CD8-positive, alpha-beta T cell (primary cell): ENCODE measurements at places on chromosomes 7 and 10.
A peak's percentile ranks its signal among the peaks of the same experiment; 100 is the strongest.

- DNase-seq = no peak
Measured at GRCh38 chr7:125059861-125060456, 130.3 kb upstream of the POT1 start.

DNA sequence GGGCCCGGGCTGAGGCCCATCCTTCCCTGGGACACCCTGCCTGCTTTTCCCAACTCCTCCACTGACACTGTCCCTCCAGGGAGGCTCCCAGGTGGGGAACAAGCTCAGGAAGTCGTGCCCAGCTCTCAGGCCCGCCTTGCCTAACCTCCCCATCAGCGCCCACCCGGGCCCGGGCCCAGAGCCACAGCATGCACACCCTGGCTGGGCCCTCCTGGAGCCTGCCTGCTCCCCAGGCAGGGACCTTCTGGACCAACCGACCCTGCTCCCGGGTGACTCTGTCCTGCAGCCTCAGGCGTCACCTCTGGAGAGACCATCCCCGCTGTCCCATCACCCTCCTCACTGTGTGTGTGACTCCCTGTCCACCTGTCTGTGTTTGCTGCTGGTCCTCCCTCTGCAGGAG is 1.8 kb upstream of the TMEM184A start:
- no peak for DNase-seq

- DNase-seq = no peak
Measured at GRCh38 chr10:97861097-97861750, 11.6 kb downstream of the GOLGA7B start.

DNA sequence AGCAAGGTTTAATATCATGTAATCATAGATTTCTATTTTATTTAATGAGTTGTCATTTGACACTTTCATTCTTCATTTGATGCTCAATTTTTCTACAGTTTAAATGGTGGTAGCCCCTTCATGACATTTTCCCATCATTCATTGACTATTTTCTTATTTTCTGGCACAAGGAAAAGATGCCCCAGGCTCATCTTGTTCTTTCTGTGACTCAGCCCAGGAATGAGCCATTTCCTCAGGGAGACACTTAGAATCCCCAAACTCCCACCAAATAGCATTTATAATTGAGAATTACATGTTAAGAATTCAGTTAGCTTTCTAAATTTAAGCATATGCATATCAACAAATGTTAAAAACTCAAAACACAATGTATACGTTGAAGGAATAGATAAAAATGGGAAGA is 222.3 kb downstream of the KIF20B start:
- DNase-seq = no peak

DNA sequence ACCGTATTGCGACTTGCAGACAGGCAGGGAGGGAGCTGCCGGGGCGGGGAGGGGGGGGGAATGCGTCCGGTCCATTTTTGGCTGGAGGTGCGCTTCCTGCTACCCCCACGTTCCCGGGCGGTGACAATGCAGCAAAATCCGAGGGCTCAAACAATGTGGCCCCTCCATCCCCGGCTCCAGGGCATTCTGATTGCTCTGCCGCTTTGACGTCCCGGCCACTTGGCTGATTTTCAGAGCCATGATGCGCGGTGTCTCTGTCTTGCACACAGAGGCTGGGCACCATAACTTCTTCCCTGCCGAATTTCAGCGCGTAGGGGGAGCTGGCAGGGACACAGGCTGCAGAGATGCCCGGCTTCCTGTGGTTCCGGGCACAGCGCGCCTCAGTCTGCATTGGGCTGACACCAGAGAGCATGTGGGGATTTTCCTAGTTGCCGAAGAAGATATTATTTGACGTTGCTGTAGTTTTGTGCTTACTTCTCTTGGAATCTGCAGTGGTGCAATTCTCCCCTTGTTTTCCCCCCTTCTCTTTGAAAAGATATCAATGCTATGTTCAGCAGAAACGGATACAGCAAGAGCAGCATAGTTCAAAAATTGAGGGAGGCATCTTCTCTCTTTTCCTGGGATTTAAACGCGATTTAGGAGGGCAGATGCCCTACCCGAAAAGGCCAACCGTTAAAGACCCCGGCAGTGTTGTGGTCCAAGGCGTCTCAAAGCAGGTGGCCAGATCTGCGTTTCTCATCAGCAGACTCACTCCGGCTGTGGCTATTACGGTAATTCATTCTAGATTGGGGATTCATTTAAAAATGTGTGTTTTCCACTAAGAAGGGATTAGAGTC is 1.4 kb downstream of the HECW1 start:
- DNase-seq = no peak

- peak; percentile 55 for DNase-seq
Measured at GRCh38 chr10:73110345-73110849, at the start of gene NUDT13. TSS of gene NUDT13 (plus strand) at chr10:73110455. CDS start at chr10:73114366, 3,911 bp downstream.

GRCh38 chr7:67608806-67609205 is 612.2 kb downstream of the TYW1 start:
- no peak for DNase-seq

DNA sequence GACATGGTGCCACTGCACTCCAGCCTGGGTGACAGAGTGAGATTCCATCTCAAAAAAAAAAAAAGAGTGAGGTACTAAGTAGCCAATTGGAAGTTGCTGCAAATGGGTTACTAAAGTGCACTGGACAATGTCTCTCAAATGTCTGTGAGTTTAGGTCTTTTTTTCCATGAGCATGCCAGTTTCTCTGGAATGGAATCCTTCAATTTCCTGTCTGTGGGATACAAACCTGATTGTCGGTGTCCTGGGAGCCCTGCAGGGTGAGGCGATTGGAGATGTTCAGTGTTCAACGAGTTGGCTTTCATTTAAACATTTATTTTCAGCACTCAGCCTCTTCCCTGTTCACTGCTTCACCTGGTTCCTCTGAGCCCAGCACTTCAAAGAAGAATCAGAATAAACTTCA is 5.3 kb upstream of the CALD1 start:
- no peak for DNase-seq

GRCh38 chr10:34058845-34059614 is 724.6 kb upstream of the NRP1 start:
- no peak for DNase-seq

GRCh38 chr7:102888561-102889233 is 24.1 kb upstream of the LRRC17 start:
- no peak for DNase-seq

GRCh38 chr7:14293434-14293833 is 304.0 kb upstream of the ETV1 start:
- no peak for DNase-seq
